Activated T-cell treated with anti-CD3 and anti-CD28 coated beads, Interleukin-2, amount 50 U/mL, for 72 hours (primary cell): ENCODE measurements at places on chromosomes 6 and 20. TPM values are rescaled to one million over a fixed set of nuclear protein-coding genes. Genes with fewer than 3 reads are reported as not detected.

The SCRT2 gene
- total RNA-seq: not detected

The ABHD12 gene
- 26.5 TPM for total RNA-seq

The SLC17A1 gene
- total RNA-seq: not detected

The E2F1 gene
- total RNA-seq: 64.5 TPM

The C20orf202 gene
- total RNA-seq: not detected

The FAM83B gene
- total RNA-seq: not detected

The ZNF831 gene
- 9.0 TPM for total RNA-seq

The AP5S1 gene
- 13.7 TPM for total RNA-seq

The IPCEF1 gene
- 20.4 TPM for total RNA-seq

The TFAP2D gene
- total RNA-seq: not detected

The PTK6 gene
- total RNA-seq: 1.2 TPM

The HEY2 gene
- not detected for total RNA-seq

The TUBB gene
- total RNA-seq: 724 TPM

The PRICKLE4 gene
- total RNA-seq: 0.29 TPM

The SOX4 gene
- 1.9 TPM for total RNA-seq

The DEFB123 gene
- not detected for total RNA-seq

The BACH2 gene
- 111 TPM for total RNA-seq

The ADGRF5 gene
- total RNA-seq: not detected

The MROH8 gene
- total RNA-seq: 5.2 TPM

The BMP7 gene
- total RNA-seq: 0.39 TPM

The IER3 gene
- total RNA-seq: 197 TPM

The TTK gene
- total RNA-seq: 34.8 TPM

The SLC44A4 gene
- 0.22 TPM for total RNA-seq

The EEF1E1 gene
- 49.5 TPM for total RNA-seq

The TOX2 gene
- total RNA-seq: 17.5 TPM

The B3GAT2 gene
- total RNA-seq: not detected

The KIF16B gene
- total RNA-seq: 7.3 TPM

The SULF2 gene
- total RNA-seq: 0.72 TPM

The CYP39A1 gene
- total RNA-seq: not detected

The NMBR gene
- total RNA-seq: not detected

The GFRAL gene
- total RNA-seq: not detected

The WFDC5 gene
- 1.4 TPM for total RNA-seq

The DCBLD1 gene
- 3.4 TPM for total RNA-seq

The LTA gene
- total RNA-seq: 77.2 TPM

The MDFI gene
- not detected for total RNA-seq

The ZNF512B gene
- 20.6 TPM for total RNA-seq

The C20orf96 gene
- 6.4 TPM for total RNA-seq

The PAK5 gene
- total RNA-seq: not detected

The CST5 gene
- not detected for total RNA-seq

The POU5F1 gene
- total RNA-seq: 0.09 TPM

The VSX1 gene
- 0.12 TPM for total RNA-seq

The RIPK1 gene
- 23.6 TPM for total RNA-seq

The PSORS1C1 gene
- total RNA-seq: not detected

The XKR7 gene
- not detected for total RNA-seq

The ZC2HC1B gene
- total RNA-seq: not detected

The ASIP gene
- total RNA-seq: not detected

The GHRH gene
- not detected for total RNA-seq

The NOTCH4 gene
- total RNA-seq: 0.63 TPM

The LCA5 gene
- total RNA-seq: 0.23 TPM

The C6orf141 gene
- total RNA-seq: 0.67 TPM

The RSPO3 gene
- not detected for total RNA-seq

The DLL1 gene
- total RNA-seq: 1.7 TPM
